ENCODE measurements at places on chromosomes 4 and X.

DNA sequence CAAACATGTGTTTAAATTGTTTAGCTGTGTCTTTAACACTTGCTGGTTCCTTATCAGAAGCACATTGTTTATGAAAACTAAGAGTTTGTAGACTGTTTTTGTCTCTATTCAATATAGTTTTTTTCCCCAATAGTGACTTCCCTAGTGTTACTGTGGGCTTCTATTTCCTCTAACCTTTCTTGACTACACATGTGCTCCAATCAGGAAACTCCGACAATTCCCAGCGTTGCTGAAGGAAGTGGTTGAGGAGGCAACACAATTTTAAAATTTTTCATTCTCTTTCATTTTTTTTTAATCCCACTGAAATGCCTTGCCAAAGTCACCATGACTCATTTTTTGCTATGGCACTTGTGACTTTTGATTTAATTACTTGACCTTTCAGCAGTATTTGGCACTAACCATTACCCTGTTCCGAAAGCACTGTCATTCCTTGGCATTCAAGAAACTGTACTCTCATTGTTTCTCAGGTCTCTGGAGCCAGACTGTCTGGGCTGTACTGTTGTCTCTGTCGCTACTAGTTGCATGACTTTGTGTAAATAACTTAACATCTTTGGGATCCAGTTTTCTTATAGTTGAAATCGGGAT, 67.6 kb upstream of the FREM3 start:
- peak; percentile 15 for DNase-seq

- no peak for DNase-seq
These were observed 40.1 kb downstream of the EVC start for GRCh38 chr4:5750946-5751665.

DNA sequence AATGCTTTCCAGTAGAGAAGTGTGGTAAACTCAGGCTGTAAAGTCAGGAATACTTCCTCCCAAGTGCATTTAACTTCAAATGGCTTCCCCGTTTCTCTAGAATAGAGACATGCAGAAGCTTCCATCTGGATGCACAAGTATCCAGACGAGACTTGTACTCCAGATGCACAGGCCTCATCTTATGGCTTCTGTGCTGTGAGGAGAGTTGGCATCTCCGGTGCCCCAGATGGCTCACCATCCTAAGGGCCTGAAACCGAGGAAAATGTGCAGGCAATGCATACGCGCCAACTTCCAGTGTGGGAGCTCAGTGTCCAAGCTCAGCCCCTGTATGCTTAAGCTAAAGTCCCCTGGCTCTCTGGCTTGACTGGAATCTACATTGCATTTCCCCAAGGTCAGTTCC, 184.0 kb upstream of the TBL1X start:
- DNase-seq, result no peak

GRCh38 chrX:17046478-17047097, 100.1 kb downstream of the REPS2 start:
- peak; percentile 58 for DNase-seq

- peak; percentile 37 for DNase-seq
These were observed 1653.5 kb upstream of the AGA start for GRCh38 chr4:179095585-179096221.

- DNase-seq, result peak; percentile 42
These were observed 29.0 kb downstream of the F9 start for GRCh38 chrX:139559383-139560042.

GRCh38 chrX:11944501-11944900, 186.5 kb downstream of the MSL3 start:
- DNase-seq, result peak; percentile 59

- DNase-seq, result peak; percentile 59
These were observed 543.6 kb upstream of the SMIM31 start for GRCh38 chr4:164210377-164210776.

GRCh38 chr4:2689825-2690700, 66.1 kb downstream of the TNIP2 start:
- DNase-seq, result peak; percentile 44

DNA sequence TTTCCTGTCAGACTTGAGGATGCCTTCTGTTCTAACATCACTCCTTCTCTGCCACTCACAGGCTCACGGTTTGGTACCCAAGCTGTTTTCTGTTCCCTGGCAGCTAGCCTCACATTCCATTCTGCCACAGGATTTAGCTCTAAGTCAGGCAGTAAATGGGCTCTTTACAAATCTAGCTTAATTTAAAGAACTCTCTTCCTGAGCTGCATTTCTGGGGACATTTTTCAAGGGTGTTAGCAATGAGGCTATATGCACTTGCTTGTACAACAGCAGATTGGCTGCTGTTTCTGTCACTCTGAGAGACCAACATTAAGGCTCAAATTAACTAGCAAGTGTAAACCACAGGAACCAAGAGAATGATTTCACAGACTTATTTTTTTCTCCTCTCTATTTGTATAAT, 337.8 kb upstream of the NOCT start:
- DNase-seq, result peak; percentile 51

DNA sequence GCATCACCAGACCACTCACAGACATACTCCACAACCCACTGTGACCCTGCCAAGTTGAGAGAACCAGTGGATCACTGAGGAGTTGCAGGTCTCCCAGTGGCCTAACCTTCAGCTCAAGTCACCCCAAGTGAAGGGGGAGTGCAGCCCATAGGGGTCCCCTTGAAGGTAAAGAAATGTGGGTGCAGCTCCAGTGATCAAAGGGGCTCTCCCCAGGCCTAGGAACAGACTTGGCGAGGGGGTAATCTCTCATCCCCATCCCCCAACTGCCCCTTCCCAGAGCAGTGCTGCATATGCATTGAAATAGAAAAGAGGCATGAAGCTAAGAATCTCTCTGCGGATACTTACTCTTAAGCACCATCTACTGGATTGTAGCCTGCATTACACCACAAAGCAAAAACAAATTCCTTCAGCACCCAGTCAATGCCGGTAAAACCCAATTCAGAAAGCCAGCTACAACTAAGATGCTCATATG, 27.0 kb downstream of the MAGEE1 start:
- peak; percentile 8 for DNase-seq

DNA sequence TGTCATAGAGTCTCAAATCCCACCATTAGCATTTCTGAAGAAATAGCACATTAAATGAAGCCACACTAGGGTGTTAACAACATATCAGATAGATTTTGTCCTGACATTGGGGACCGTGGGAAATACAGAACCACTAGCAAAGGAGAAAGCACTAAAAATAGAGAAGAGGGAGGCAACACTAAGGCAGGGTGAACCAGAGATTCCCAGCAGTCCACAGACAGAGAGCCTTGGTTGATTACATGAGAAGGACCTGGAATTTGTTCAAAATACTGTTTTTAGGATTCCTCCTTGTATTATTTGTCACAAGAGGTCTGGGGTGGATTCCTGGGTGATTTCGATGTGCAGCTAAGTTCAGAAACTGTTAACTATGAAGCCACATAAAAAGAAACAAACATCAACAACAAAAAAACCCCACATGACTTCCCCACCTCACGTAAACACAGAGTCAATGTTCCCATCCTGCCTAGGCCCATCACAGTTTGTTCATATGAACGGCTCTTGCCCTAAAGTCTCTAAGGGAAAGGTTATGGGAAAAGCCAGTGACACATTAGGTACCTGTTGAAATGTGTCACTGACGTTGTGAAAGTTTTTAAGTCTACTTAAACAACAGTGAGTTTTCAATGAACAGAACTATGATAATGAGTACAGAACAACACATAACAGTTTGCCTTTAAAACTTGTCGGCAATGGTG, 23.6 kb upstream of the GRSF1 start:
- no peak for DNase-seq

DNA sequence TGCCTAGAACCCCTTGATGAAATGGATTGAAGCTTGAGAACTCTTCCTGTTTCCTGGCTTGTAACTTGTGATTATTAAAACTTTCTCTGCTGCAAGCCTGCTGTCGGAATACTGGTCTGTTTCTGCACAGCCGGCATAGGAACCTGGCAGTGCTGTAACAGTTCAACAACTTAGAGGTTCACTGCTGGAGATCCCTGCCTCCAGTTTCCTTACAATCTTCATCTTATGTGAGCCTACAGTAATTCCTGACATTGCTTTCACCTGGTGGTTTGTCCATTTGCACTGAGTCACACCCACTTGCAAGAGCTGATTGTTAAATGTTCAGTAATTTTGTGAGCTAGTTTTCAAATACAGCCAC, 1.3 kb upstream of the SEPSECS start:
- DNase-seq, result no peak

GRCh38 chrX:68934421-68934820, 105.6 kb downstream of the EFNB1 start:
- no peak for DNase-seq

DNA sequence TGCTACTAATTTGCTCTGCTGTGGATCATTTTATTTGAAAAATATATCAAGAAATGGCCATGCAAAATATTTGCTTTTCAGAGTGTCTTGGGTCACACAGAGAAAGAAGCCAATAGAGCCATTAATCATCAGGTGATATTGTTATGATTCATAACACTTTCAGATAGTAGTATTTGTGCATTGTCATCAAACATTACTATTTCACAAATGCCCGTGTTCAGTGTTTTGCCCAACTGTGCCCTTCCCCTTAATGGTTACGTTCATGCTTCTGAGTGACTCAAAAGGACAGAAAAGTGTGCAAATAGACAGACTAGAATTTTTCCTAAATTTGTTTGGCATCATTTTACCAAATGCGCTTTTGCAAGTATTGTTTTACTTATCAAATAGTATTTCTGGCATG, 46.5 kb downstream of the PHOX2B start:
- DNase-seq, result no peak

GRCh38 chr4:7540206-7540605, 105.5 kb upstream of the PSAPL1 start:
- DNase-seq, result no peak

- DNase-seq, result peak; percentile 39
These were observed 46.6 kb upstream of the DHX15 start for GRCh38 chr4:24630937-24631336.

DNA sequence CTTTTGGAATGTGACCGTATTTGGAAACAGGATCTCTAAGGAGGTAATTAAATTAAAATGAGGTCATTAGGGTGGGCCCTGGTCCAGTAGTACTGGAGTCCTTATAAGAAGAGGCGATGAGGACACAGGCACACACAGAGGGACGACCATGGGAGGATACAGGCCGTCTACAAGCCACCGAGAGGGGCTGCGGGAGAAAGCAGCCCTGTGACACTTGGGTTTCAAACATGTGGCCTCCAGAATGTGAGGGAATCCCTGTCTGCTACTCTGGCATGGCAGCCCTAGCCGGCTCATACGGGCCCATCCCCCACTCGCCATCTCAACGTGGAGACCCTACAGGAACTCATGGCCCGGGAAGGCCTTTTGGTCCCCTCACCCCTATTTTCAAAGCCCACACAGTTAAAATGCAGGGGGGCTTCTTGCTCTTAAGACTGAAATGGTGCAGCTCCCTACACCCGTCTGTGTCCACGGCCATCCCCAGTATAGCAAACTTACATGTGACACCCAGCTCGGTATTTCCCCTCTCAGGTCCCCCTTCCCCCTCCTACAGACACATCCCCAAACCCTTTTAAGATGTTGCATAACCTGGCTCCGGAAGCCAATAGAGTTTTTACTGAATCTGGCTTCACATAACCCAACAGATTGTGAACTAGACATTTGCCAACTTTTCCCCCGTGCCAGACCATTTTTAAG, 124.1 kb upstream of the TBL1X start:
- peak; percentile 68 for DNase-seq

- DNase-seq, result peak; percentile 64
These were observed at the start of gene REPS2 for GRCh38 chrX:16946361-16946964. REPS2 (plus strand) TSS chrX:16946658; CDS start chrX:16946862, 204 bp downstream.

GRCh38 chr4:83259586-83259985, 25.0 kb downstream of the COQ2 start:
- DNase-seq, result no peak

GRCh38 chr4:71232056-71232430, 106.8 kb upstream of the SLC4A4 start:
- peak; percentile 61 for DNase-seq

GRCh38 chrX:105109936-105110335, 110.6 kb downstream of the TEX13A start:
- DNase-seq, result no peak

- DNase-seq, result no peak
These were observed 88.9 kb downstream of the RTL5 start for GRCh38 chrX:72042852-72043248.

GRCh38 chrX:152937236-152937635, 39.4 kb downstream of the ZNF185 start:
- DNase-seq, result no peak

GRCh38 chrX:104137496-104137895, 19.3 kb downstream of the SLC25A53 start:
- peak; percentile 16 for DNase-seq

- DNase-seq, result peak; percentile 58
These were observed 124.3 kb downstream of the ADGRA3 start for GRCh38 chr4:22391551-22391950.

- no peak for DNase-seq
These were observed 189.6 kb upstream of the POF1B start for GRCh38 chrX:85569096-85569495.

- peak; percentile 71 for DNase-seq
These were observed 126.8 kb downstream of the NFKB1 start for GRCh38 chr4:102627831-102628523.

DNA sequence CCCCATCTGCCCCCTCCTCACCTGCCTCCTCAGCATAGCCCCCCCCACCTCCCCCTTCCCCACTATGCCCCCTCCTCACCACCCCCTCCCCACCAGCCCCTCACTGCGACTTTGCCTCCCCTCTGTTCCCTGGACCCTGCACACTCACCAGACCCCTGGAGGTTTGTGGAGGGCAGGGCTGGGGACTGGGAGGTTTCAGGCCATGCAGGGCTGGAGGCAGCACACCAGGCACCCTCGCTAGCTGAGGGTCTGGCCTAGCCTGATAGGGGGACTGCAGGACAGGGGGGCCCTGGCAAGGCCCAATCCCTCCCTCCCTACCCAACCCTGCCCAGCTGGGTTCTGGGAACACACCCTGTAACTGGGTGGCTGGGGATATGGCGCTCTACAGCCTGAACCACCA, 28.0 kb downstream of the TACC3 start:
- DNase-seq, result no peak

- peak; percentile 81 for DNase-seq
These were observed 111.9 kb upstream of the EDNRA start for GRCh38 chr4:147368948-147369347.
